Bronchial smooth muscle cell (primary cell): ENCODE measurements at places on chromosomes 12 and 14. TPM values are rescaled to one million over a fixed set of nuclear protein-coding genes. Genes with fewer than 3 reads are reported as not detected.

Gene HOXC12
- not detected in 2 replicates for total RNA-seq

Gene PCNX4
- total RNA-seq, result 46.8 and 47.6 TPM in 2 replicates

Gene SPX
- total RNA-seq, result 0.63 TPM in 1 of 2 replicates, not detected in the other

Gene SOCS2
- total RNA-seq, result 5.8 and 16.7 TPM in 2 replicates

Gene USP30
- total RNA-seq, result 7.4 and 10.7 TPM in 2 replicates

Gene ASCL1
- total RNA-seq, result not detected in 2 replicates

Gene ABCD4
- 23.2 and 25.2 TPM in 2 replicates for total RNA-seq

Gene MORN3
- total RNA-seq, result 0.60 and 0.63 TPM in 2 replicates

Gene ATF1
- total RNA-seq, result 27.3 and 28.9 TPM in 2 replicates

Gene LRP1
- 384 and 619 TPM in 2 replicates for total RNA-seq

Gene FGF6
- not detected in 2 replicates for total RNA-seq

Gene C12orf50
- total RNA-seq, result not detected in 2 replicates

Gene PLEKHA5
- total RNA-seq, result 71.0 and 71.2 TPM in 2 replicates

Gene LRRC43
- 1.4 and 1.6 TPM in 2 replicates for total RNA-seq

Gene SERPINA4
- not detected in 2 replicates for total RNA-seq

Gene ALDH1L2
- 21.1 and 29.5 TPM in 2 replicates for total RNA-seq

Gene KCTD10
- 52.8 and 55.6 TPM in 2 replicates for total RNA-seq

Gene TMEM233
- total RNA-seq, result not detected in 2 replicates

Gene PRR4
- total RNA-seq, result 0.32 and 0.60 TPM in 2 replicates

Gene FAR2
- total RNA-seq, result 2.1 and 5.2 TPM in 2 replicates

Gene CABP1
- 0.16 and 0.17 TPM in 2 replicates for total RNA-seq

Gene TROAP
- total RNA-seq, result 1.0 and 4.7 TPM in 2 replicates
